ENCODE measurements at places on chromosomes 16 and 17.

- no peak for DNase-seq
Observed at GRCh38 chr17:47704736-47705135, 10.8 kb downstream of the TBKBP1 start.

DNA sequence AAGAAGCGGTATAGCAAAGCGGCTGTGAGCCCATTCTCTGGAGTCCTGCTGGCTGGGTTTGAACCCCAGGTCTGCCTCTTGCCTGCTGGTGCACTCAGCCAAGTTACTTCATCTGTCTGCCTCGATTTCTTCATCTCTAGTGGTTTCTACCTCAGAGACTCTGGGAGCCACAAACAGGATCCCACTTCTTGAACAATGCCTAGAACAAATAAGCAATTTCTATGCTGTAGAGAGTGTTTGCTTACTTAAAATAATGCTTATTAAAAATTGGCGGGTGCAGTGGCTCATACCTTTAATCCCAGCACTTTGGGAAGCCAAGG is 75.5 kb downstream of the CMIP start:
- no peak for DNase-seq

DNA sequence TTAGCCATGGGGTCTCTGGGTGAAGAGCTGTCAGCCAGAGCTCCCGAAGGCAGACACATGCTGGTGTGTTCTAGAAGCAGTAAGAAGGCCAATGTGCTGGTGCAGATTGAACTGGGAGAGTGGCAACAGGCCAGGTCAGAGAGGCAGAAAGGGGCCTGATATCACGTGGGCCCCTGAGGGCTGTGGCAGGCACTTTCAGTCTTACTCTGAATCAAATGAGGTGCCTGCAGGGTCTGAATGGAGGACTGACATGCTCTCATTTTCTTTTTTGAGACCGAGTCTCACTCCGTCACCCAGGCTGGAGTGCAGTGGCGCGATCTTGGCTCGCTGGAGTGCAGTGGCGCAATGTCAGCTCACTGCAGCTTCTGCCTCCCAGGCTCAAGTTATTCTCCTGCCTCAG is 293.8 kb downstream of the ABCC12 start:
- DNase-seq: no peak

GRCh38 chr16:70523743-70524398 is at the start of gene SF3B3:
Gene SF3B3 (plus strand): TSS chr16:70523816. CDS start chr16:70526657, 2,841 bp downstream.
- peak; percentile 94 for DNase-seq

- DNase-seq: no peak
Observed at GRCh38 chr16:81327447-81328196, 12.9 kb downstream of the GAN start.

All from KG1 (cell line).